T-helper 1 cell (primary cell): ENCODE measurements at places on chromosomes 12 and 14.
A peak's percentile ranks its signal among the peaks of the same experiment; 100 is the strongest.

GRCh38 chr12:12425616-12426015 lies 68.7 kb downstream of the BORCS5 start:
- no peak for DNase-seq

DNA sequence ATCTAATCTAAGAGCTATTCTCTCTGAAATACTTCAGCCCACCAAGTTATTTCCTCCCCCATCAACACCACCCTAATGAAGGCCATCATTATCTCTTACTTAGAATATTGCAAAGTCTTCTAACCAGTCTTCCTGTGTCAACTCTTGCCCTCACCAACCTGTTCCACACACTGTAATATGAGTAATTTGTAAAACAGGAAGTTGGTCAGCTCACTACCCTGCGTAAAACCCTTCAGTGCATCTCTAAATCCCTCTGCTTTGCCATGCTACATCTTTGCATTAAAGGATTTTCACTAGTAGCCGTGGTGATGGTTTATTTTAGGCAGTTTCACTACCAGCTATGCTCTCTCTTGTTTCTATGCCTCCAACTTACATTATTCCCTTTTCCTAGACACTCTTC lies 70.0 kb downstream of the KIF21A start:
- DNase-seq, result no peak

DNA sequence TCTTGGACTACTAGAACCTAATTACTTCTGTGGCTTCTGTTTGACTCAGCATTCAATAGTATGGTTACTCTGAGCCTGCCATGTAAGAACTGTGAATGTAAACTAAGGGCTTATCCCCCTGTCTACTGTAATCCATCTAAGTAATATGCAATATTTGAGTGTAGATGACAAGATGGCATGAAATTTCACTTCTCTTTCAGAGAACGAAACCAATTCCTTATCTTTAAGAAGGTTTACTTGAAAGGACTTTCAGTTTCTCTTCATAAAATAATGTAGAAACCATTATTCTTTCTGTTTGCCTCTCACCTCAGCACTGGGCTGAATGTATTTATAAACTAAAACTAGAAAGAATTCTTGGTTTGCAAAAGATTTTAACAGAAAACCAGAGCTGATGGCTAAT lies 60.4 kb upstream of the ARID2 start:
- DNase-seq, result no peak

DNA sequence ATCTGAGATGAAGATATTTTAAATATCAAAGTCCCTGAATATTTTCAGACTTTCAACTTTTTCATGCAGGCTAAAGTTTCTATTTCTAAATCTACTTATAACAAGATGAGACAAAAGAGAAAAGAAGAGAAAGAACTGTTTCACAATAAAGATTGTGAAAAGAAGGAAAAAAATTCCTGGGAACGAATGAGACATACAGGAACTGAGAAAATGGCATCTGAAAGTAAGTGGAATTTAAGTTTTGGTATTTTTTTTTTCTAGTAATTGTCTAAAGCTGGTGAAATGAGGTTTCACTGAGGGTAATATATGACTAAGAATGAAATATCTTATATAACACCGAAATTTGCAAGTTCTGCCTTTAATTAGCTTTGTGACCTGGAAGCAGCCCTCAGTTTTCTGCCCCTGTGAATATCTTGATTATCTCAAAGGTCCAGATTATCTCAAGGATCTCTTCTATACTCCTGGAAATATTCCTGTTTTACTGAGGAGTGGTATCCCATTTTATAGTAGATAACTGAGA lies 55.7 kb upstream of the PRPF39 start:
- no peak for DNase-seq

- DNase-seq, result no peak
Measured at GRCh38 chr12:80415466-80415865, 28.6 kb upstream of the PTPRQ start.

GRCh38 chr14:93299866-93300265 lies 33.0 kb downstream of the BTBD7 start:
- no peak for DNase-seq

GRCh38 chr12:85016413-85016812 lies 19.7 kb downstream of the TSPAN19 start:
- DNase-seq, result no peak

DNA sequence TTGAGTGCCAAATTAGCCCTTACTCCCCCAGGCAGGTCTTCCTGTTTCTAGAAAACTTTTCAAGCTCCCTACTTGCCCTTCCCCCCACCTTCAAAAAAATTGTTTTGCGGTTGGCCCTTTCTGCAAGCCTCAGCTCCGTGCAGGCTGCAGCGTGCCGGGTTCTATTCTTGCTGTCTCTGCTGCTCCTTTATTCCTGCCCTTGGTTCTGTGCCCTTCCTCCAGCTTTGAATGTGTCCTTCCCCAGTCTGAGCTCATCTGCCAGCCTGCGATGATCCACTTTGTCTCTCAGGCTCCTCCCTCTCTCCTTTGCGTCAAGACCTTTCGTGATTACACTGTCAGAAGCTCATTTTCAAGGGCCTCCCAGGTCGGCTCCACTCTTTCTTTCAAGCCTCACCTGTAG lies 98.6 kb downstream of the IRF2BPL start:
- DNase-seq, result peak; percentile 83

GRCh38 chr12:4909410-4909733 lies 333 bp upstream of the KCNA1 start:
- no peak for DNase-seq

DNA sequence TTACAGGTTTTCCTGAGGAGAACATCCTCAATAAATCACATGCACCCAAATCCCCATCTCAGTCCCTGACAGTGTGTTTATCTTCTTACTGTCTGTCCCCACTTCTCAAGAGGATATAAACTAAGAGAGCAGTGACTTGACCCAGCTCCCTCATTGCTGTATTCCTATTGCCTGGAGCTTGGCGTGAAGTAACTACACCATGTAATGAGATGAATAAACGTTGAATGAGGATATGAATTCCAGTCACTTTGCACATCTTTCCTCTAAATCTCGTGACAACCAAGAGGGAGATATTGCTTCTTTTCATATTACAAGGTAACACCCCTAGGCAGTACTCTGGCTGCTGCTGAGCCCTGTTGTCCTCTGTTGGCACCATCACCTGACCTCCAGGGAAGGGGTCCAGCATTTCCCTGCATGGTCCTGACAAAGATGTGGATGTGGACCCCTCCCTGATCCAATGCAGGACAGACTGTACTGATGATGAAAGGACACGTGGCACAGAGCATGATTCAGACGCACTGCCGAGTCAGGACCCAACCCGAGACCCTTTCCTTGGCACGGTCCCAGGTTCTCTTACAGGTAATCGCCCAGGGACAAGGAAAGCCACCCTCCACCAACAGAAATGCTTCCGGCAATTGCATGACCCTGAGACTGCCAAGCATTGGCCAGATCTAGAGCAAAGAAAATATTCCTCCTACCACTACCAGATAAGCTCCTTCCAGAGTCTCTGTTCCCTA lies 47.7 kb upstream of the CPM start:
- DNase-seq, result no peak

DNA sequence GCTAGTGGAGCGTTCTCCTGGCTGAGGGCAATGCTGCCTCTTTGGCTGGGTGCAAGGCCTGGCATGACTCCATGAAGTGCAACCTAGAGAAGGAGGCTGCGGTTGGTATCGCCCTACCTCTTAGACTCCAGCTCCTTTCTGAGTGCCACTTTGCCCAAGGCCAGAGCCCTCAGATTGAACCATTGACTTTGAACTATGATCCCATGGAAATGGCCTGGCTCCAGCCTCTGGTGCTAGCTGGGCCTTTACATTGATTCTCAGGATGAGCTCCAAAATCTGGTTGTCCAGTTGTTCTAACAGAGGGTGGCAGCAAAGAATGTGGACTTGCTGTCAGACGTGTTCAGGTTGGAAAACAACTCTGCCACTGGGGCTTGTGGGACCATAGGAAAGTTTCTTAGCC lies 16.1 kb upstream of the SMOC1 start:
- no peak for DNase-seq

GRCh38 chr12:26132866-26133265 lies 8.0 kb upstream of the BHLHE41 start:
- DNase-seq, result no peak

GRCh38 chr14:44525237-44525636 lies 18.2 kb upstream of the FSCB start:
- DNase-seq, result no peak

- no peak for DNase-seq
Measured at GRCh38 chr14:71642715-71643114, 289.5 kb upstream of the RGS6 start.

DNA sequence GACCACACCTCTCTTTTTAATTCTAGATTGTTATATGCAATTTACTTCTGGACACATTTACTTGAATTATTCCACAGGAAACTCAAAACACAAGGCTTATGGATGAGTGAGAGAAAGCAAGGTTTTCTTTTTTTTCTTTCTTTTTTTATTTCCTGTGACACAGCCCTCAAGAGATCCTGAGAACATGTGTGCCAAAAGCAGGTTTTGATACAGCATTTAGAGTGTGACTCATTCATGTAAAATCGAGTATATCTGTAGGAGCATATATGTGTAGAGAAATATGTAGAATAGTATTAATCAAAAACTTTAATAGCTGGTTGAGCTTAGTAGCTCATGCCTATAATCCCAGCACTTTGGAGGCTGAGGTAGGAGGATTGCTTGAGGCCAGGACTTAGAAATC lies 4.4 kb upstream of the MAX start:
- DNase-seq, result no peak

GRCh38 chr12:15855646-15856045 lies 26.5 kb upstream of the STRAP start:
- no peak for DNase-seq

DNA sequence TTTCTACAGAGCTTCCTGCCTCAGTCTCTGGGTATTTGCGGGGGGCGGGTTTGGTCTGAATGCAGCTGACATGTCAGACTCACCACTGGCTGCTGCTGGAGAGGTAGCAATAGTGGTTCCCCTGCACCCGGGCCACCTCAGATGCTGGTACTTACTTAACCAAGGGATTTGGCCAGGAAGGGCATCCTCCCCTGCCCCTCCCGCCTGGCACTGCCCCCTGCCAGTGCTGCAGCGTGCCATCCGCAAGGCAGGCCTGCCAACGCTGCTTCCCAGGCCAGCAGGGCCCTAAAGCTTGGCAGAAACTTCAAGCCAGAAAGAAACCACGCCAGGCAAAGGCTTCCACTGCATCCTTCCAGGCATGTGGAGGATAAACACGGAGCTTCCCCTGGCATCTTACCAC lies 22.1 kb downstream of the RAB35 start:
- no peak for DNase-seq

- no peak for DNase-seq
Measured at GRCh38 chr12:55673638-55674037, 34.1 kb downstream of the ITGA7 start.

DNA sequence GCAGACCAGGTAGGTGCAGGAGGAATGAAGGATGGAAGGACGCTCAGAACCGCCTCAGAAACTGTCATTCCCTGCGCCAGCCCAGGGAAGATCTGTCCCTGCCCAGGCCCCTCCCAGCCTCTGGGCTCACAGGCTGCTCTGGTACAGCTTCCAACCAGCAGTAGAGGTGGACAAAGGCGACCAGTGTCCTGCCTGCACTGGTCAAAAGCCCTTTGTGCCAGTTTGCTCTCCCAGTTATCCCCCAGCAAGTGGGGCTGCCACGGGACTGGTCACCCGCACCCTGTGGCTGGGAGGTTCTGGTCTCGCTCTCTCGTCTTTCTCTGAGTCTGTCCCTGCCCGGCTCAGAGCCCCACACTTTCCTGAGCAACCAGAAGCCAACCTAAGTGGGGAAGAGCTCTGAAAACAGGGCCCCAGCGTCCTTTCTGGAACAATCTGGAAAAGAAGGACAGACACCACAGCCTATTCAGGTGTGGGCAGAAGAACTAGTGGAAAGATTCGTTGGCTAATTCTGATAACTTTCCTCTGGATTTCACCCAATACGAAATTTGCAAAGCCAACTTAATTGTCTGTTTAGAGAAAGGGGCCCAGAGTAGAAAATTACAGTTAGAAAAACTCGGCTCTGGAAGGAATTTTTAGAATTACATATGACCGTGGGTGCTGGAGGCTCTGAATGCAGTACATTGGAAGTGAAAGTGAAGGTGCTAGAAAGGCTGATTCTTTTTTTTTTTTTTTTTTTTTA lies 21.7 kb downstream of the SNRNP35 start:
- DNase-seq, result no peak

GRCh38 chr14:91337699-91338335 lies 79.8 kb downstream of the CCDC88C start:
- DNase-seq, result no peak

DNA sequence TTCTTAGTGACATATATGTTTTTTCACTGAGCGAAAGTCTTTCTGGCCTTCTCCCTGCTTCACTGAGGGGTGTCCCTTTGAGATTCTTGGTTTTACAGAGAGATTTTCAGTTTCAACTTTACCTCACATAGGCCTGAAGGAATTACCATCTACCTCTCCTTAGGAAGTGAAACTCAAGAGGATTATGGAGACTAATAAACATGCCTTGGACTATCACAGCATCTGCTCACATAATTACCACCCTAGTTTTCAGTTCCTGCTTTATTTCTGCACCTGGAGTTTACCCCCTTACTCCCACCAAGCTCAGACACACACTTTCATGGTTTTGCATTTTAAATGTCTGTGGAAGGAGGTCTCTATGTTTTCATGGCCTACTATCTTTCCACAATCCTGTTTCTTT lies 118.3 kb upstream of the SCAF11 start:
- DNase-seq, result no peak

- DNase-seq, result no peak
Measured at GRCh38 chr12:120836114-120836684, 68.0 kb downstream of the SPPL3 start.

DNA sequence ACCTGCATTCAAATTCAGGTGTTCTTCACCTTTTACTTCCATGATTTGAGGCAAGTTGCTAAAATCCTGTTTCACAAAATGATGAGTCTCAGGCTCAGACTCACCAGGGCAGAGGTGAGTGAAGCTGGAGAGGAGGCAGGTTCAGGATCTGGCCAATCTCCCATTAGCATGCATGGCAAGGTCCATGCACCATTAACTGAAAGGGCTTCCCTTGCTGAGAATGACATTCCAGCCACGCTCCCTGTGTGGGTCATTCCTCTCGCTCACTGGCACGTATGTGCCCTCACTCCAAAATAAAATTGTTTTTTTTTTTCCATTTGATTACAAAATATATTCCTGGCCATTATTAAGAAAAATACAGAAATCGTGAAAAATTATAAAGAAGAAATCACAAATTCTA lies 257.6 kb downstream of the C12orf75 start:
- no peak for DNase-seq

GRCh38 chr14:57749267-57749666 lies 116.6 kb downstream of the SLC35F4 start:
- no peak for DNase-seq

DNA sequence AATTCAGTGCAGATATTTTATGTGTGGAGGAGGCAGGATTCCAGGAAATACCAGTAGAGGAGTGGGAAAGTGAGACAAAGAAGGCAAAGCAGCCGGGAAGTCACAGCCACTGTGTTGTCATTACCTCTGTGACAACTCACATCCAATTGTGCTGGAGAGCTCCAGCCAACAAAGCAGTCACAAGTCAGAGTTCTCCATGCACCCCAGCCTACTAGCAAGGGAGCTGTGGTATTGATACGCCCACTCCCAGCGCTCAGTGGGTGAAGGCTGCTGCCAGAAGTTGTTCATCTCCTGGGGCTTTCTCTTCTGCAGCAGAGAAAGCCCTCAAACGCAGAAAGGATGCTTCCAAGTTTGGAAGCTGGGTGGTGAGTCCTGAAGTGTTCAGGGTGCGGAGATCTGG lies 93.9 kb downstream of the DICER1 start:
- no peak for DNase-seq

GRCh38 chr12:106918746-106919145 lies 37.0 kb upstream of the TMEM263 start:
- DNase-seq, result no peak

- no peak for DNase-seq
Measured at GRCh38 chr14:95300697-95301526, 18.8 kb downstream of the CLMN start.

- no peak for DNase-seq
Measured at GRCh38 chr14:65336191-65336591, 76.3 kb upstream of the FUT8 start.
